Stimulated activated CD4-positive, alpha-beta T cell treated with anti-CD3 and anti-CD28 coated beads, Interleukin-2, amount 100 ng/mL, for 48 hours (primary cell): ENCODE measurements at places on chromosomes 2 and 18.

DNA sequence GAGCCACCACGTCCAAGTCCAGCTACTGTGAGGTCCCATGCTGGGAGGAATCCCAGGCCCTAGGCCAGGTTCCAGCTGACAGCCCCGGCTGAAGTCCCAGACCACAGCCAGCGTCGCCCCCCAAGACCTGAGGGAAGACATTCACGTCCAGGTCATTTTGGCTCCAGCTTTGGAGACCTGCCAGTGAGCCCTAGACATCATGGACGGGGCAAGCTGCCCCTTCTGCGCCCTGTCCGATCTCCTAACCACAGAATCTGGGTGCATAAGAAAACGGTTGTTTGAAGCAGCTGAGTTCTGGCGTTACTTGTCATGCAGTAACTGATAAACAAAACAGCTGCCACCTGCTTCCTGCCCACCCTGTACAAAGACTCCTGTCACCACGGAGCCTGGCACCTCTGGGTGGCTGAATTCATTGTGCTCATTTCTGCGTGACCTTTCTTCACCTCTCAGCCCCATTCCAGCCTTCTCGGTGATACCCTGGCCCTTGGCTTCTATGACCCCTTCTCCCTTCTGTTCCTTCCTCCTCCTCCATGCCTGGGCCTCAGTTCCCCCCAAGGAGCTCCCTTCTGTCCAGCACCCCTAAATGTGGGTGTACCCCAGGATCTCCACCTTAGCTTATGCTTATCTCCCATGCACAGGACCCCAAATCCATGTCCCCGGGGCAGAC is 72.6 kb upstream of the SMAD7 start:
- DNase-seq = no peak

DNA sequence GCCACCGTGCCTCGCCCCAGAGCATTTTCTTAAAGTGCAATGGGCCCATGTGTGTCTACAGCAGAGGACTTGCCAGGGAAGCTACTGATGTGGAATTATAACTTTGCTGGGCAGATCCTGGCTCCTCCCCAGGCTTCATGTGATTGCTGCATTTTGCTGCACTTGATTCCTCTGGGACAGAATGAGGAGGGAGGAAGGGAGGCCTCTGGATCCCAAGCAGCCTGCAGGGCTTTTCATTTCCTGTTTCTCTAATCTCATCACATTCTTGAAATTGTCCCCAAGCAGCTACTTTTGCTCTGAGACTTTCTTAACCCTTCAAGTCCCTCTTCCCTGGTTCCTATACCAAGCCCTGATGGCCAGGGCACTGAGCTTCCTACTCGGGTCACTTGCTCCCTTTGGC is 134.4 kb upstream of the SEC11C start:
- no peak for DNase-seq

DNA sequence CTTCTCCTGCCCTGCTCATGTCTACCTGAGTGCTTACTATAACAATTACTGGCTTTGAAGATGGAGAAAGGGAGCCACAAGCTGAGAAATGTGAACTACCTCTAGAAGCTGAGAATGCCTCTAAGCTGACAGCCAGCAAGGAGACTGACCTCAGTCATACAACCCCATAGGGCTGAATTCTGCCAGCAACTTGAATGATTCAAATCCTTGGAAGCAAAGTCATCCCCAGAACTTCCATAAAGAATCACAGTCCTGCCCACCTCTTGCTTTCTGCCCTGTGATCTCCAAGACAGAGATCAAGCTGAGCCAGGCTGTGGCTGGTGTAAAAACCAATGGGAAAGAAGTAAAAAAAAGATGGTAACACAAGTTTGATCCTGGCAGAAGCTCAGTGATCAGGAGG is 288.2 kb upstream of the SPHKAP start:
- no peak for DNase-seq

- no peak for DNase-seq
Observed at GRCh38 chr2:209426432-209426831, 2.6 kb downstream of the MAP2 start.

DNA sequence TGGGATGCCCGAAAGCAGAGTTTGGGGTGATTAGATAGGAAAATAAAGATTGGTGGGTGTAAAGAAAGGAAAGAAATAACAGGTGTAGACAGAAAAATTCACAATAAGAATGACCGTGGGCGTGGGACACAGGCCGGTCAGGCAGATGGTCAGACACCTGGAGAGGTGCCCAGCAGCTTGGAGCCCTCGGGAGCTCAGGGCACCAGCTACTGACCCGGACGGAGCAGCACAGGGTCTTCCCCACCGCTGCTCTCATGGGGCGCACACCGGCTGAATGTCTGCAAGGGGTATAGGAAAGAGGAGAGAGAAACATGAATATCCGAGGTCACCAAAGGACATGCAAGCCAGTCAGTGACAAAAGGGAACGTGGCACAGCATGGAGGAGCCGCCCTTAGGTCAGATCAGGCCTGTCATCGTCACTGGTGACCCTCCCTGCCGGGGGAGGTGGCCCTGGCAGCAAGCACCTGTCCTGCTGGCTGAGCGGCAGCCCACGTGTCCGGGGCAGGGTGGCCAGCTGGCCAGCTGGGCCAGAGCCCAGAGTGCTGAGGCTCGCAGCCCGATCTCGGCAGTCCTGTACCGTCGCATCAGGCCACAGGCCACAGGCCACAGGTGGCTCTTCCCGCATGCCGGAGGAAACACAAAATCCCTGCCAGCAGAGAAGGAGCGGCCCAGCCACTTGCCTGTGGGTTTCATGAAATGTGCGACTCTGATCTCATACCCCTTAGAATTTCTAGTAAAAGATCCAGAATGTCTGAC is 112.0 kb upstream of the NDUFV2 start:
- DNase-seq = no peak

- DNase-seq = no peak
Observed at GRCh38 chr2:1826226-1826905, 82.1 kb upstream of the PXDN start.

DNA sequence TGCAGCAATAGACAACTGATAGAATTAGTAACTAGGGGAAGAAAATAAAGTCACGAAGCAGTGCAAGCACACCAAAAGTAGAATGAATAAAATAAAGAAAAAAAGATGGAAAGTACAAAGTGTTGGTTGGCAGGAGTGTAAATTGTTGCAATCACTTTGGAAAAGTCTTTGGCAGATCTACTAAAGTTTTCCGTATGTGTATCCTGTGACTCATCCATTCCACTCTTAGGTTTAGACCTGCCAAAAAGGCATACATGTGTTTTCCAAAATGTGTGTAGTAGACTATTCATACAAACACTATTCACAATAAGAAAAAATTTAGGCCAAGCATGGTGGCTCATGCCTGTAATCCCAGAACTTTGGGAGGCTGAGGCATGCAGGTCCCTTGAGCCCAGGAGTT is 282.1 kb upstream of the FSIP2 start:
- no peak for DNase-seq

DNA sequence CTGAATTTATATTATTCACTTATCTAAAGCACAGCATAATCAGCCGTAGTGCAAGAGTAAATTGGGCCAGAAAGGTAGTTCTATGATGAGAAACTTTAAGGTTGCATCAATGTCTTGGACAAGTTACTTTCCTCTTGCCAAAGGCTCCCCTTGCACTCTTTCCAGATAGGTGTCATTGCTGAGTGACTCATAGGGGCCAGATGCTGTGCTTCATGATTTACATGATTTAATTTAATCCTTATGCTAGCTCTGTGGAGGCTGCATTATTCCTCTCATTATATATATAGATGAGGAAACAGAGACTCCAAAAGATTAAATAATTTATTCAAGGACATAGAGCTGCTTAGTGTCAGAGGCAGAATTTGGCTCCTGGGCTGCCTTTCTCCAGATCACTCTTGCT is 5.0 kb downstream of the CFAP221 start:
- DNase-seq = no peak

DNA sequence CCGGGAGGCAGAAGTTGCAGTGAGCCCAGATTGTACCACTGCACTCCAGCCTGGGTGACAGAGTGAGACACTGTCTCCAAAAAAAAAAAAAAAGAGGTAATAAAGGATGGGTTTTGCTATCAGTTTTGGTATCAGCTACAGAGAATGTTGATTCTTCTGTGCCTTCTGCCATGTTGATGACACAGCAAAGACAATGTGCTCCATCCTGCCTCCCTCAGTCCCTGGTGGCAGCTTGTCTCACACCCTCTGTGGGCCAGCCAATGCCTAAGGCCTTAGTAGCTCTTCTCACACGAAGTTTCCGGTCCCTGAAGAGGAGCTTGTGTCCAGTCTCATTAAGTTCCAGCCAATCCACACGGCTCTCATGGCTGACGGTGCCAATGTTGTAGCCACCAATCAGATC is 17.6 kb downstream of the IFT172 start:
- no peak for DNase-seq

DNA sequence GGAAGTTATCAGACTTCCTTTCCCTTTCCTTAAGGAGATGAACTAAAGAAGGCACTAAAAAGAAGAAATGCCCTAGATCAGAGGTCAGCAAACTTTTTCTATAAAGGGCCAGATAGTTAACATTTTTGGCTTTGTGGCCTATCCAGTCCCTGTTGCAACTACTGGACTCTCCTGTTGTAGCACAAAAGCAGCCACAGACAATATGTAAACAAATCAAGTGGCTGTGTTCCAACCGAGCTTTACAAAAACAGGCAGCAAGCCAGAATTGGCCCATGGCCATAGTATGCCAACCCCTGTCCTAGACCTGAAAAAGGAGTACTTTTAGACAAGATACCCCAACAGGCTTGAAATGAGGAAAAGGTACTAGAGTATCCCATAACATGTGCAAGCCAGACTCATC is 10.9 kb downstream of the NHEJ1 start:
- DNase-seq = no peak

DNA sequence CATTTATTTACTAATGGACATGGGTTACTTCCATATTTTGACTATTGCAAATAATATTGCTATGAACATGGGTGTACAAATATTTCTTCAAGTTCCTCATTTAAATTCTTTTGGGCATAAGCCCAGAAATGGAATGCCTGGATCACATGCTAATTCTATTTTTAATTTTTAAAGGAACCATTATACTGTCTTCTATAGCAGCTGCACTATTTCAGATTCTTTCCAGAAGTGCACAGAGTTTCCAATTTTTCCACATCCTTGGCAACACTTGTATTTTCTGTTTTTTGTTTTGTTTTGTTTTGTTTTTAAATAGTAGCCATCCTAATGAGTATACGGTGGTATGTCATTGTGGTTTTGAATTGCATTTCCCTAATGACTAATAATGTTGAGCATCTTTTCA is 8.5 kb upstream of the RALBP1 start:
- DNase-seq = no peak

DNA sequence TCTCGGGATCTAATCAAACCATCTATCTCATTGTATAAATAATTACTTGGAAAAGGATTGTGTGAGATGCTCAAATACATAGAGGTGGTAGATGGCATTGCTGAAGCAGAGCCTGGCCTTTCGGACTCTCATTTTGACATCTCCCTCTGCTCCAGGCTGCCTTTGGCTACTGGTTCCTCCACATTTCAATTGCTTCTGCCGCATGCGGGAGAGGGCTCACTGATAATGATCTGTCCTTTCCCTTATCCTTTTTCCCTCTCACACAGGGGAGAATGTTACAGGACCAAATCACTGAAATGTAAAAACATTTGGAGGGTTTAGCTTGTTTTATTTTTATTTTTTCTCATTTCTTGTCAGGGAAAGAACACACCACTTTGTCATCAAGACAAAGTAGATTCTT is 380.6 kb upstream of the UBE2E3 start:
- no peak for DNase-seq

GRCh38 chr2:46334389-46335271 is 37.4 kb downstream of the EPAS1 start:
- no peak for DNase-seq

DNA sequence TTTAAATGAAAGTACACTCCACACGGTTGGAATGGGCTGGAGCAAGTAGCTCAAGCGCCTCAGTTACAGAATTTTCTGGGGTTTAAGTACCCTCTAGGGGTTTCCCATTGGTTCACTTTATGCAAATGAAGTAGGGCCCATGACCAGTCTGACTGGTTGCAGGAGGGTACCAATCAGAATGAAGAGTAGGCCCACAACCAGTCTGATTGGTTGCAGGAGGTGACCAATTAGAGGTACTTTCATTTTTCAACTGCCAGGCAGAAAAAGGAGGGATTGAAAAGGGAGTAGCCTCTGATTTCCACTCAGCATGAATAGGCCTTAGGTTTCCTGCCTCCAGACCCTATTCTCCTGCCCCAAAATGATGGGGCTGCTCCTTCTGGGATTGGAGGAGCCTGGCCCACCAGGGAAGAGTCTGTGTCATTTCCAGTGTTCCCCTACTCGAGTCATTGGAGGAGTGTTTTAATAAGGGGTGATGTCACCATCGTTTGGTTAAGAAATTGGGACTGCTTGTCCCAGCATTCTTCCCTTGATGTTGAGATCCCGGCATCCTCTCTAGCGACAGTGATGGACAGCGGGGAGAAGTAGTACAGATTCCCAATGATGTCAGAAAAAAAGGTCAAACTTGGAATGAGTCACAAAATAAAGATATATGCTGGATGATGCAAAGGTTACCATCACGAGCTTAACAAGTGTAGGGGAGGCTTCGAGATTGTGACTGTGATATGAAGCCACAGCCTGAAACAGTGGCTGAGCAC is 210.4 kb downstream of the SH3BP4 start:
- no peak for DNase-seq

GRCh38 chr2:25711675-25712354 is 38.4 kb upstream of the DTNB start:
- DNase-seq = no peak

- no peak for DNase-seq
Observed at GRCh38 chr18:11857177-11857887, 6.1 kb downstream of the CHMP1B start.

GRCh38 chr2:101751875-101752619 is 54.5 kb downstream of the MAP4K4 start:
- no peak for DNase-seq

- DNase-seq = no peak
Observed at GRCh38 chr2:71849607-71850305, 297.9 kb downstream of the CYP26B1 start.

DNA sequence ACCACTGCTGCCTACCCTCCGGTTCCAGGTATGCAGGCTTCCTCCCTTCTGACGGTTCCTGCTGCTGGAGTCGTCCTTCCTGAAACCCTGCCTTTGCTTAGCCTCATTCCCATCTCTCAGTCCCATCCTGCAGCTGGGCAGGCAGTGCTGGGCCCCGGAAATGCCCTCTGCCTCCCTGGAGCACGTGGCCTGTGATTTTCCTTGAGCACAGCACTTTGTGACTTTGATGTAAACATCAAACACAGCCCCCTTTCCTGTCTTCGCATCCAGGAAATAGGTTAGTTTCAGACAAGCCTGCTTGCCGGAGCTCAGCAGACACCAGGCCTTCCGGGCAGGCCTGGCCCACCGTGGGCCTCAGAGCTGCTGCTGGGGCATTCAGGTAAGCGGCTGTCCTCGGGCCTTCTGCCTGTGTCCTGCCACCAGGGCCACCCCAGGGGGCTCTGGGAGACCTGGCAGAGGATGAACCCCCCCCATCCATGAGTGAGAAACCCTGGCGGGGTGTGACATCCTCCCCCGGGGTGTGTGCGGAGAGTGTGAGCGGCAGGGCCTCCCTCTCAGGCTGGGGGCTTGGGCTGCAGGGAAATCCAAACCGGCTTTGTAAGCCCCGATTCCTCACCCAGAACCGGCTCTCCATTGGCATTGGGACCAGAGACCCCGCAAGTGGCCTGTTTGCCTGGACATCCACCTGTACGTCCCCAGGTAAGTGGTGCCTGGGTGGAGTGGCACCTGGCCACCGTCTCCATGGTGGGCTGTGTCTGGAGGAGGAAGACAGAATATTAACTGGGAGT is at the start of gene ZAP70:
Gene ZAP70, plus strand, starts transcription at position 281 of the 788 bp plus-strand sequence. CDS start 10,461 bp downstream, outside the sequence.
- no peak for DNase-seq
